ENCODE measurements at places on chromosomes 12 and 14. TPM values are rescaled to one million over a fixed set of nuclear protein-coding genes. Genes with fewer than 3 reads are reported as not detected.
A peak's percentile ranks its signal among the peaks of the same experiment; 100 is the strongest.

GRCh38 chr12:118981285-118982211 is at the start of gene SRRM4:
SRRM4 (plus strand) TSS chr12:118981541; CDS start chr12:118981883, 342 bp downstream.
- DNase-seq, result no peak

DNA sequence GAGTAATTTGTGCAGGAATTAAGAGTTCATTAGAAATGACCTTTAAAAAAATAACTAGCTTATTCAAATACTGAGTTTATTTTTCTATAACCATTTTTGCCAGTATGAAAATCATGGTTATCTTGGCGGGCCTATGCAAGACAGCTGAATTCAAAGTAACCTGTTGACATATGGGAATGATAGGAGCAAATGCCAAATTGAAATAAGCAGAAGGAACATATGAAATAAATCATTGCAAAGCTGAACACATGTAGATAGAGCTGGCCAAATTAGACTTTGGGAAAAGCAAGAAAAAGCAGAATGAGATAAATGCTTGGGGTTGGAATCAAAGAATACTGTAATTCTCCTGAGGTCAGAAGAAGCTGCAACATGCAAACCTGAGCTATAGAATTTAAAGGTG is 372.5 kb downstream of the ADAMTS20 start:
- no peak for DNase-seq

GRCh38 chr12:84136862-84137367 is 775.7 kb downstream of the SLC6A15 start:
- peak; percentile 45 for DNase-seq

DNA sequence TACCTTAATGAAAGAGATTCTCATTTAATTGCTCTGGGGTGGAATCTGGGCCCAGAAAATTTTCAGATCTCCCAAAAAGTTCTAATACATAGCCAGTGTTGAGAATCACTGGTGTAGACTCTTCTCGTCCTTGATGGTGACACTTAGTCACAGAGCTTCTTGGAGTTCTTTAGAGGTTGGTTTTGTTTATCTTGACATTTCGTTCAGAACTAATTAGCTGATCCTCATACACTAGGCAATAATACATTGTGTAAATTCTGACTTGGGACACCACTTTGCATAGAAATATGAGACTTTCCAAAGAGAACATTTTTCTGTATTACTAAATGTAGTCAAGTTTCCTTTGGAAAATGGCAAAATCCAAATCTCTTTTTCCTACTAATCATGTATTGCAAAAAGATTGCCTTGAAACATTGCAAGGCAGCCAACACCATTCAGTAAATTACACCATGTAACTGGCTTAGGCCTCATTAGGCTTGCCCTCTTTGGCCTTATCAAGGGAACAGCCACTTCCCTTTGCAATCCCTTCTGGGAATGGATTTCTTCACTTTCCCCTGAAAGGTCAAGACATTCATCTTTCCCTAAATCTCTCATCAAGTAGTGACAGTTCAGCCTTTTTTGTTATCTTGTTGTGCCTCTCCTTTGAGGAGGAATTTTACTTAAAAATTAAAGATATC is 102.2 kb downstream of the PAH start:
- DNase-seq, result no peak

GRCh38 chr12:18696971-18697602 is 40.7 kb downstream of the PLCZ1 start:
- DNase-seq, result peak; percentile 34

The NRXN3 gene
- not detected for total RNA-seq

All from MCF 10A (cell line).